ENCODE measurements at places on chromosomes 4 and X. TPM values are rescaled to one million over a fixed set of nuclear protein-coding genes. Genes with fewer than 3 reads are reported as not detected.

KLF3 gene
- total RNA-seq = 25.0 TPM

SLC6A14 gene
- total RNA-seq = 0.48 TPM

CENPE gene
- total RNA-seq = 4.3 TPM

- DNase-seq = peak; percentile 51
Measured at GRCh38 chr4:150242820-150243458, 164.7 kb downstream of the DCLK2 start.

- no peak for DNase-seq
Measured at GRCh38 chrX:47178337-47178736, 15.3 kb upstream of the UBA1 start.

- DNase-seq = no peak
Measured at GRCh38 chr4:172412851-172413580, 599.8 kb downstream of the GALNTL6 start.

CACNA1F gene
- not detected for total RNA-seq

Data from umbilical cord (tissue), 2 donors.